Breast epithelium (tissue), 4 donors: ENCODE measurements at places on chromosomes 2 and 18.
A peak's percentile ranks its signal among the peaks of the same experiment; 100 is the strongest.

- DNase-seq: no peak
Observed at GRCh38 chr2:16112972-16113560, 172.7 kb downstream of the MYCN start.

GRCh38 chr2:64367444-64368232 lies 86.3 kb upstream of the LGALSL start:
- DNase-seq: no peak

GRCh38 chr2:151756820-151757219 lies 22.5 kb upstream of the NEB start:
- DNase-seq: no peak

DNA sequence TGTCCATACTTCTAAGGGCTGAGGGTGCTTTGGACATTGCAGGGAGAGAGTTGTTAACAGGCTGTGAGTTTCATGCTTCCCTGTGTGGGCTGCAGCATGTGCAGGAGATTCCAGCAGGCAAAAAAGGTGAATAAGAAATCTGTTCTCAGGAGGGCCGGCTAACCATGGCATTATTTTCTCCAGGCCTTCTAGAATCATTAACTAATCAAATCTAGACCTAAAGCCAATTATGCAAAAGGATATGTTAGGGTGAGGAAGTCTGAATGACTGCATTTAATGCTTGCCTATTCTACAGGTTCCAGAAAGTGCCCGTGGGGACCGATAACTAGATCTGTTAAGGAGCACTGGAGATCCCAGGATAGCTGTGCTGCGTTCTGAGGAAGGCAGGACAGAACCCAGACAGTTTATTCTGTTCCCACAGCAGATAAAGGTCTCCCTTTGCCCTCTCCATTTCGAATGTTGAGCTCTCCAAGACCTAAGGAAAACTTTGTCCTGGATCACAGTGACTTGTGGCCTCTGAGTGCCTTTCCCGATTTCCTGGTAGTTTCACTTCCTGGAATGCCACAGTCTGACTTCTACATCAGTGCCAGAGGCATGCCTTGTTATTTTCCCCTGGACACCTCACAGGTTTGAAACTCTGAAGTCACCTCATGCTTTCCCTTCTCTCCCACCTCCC lies 50.0 kb upstream of the ZFP36L2 start:
- no peak for DNase-seq

DNA sequence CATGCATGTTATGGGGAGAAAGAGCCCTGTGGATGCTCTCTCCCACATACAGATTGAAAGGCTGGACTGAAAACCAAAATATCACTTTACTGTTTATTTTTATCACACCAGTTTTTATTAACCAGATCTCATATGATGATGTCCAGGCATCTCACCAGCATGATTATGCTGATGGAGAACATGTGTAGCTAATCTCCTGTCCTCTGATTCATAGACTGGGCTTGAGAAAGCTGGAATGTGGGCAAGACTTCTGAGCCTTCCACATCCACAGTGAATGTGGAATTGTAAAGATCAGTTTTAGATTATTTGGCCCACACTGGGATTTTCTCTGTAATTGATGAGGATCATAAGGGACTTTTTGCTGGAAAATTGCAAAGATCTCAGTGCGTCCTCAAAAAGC lies 137.9 kb downstream of the ICOS start:
- no peak for DNase-seq

GRCh38 chr2:96528700-96529375 lies 7.7 kb upstream of the ARID5A start:
- DNase-seq: no peak

- DNase-seq: no peak
Observed at GRCh38 chr18:79470547-79470946, 74.8 kb downstream of the NFATC1 start.

- DNase-seq: no peak
Observed at GRCh38 chr2:145609951-145610350, 1090.0 kb upstream of the ZEB2 start.

DNA sequence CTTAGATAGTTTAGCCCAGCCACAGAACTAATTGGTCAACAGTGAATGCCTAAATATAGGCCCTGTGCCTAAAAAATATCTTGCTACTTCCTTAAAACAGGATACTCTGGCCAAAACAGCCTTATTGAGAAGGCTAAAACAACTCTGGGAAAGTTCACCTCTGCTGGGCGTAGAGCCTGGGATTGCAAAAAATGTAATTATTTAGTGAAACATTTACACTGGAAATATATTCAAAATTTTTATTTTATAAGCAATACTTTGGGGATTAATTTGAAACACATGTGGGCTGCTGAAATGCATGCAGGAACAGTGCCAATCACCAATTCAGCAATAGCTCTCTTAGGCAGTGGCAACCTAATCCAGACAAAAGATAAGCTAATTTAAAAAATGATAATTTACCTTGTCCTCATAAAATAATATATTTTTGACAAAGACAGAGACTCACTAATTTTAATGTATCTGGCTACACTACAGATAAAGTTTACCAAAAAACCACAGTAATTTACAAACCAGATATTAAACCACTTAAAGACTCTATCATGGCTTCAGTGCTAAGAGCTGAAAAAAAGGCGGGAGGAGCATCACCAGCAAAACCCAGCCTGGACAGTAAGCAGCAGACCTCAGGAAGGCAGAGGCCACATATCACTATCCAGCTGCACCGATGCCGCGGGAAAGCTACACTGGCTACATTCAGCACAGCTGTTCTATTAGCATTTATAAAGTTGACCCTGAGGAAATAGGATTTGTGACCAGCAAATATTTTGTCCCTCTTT lies 18.5 kb downstream of the TRAK2 start:
- DNase-seq: no peak

DNA sequence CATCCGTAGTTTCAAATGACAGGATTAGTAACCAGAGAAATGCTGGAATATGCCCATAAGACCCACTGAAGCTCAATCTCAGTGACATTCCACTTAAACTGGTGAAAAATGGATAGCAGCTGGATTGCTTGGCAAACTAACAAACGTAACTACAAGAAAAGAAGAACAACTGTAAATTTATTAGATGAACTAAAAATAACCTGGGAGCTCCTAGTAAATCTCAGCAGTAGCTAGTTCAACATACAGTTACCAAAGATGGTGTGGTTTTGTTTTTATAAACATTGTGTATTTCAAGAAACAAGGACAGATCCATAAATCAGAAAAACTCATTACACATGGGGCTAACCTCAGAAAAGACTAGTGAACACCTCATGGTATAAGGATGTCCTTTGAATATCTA lies 531.9 kb downstream of the XIRP2 start:
- no peak for DNase-seq

- DNase-seq: peak; percentile 14
Observed at GRCh38 chr2:30758191-30758651, 49.0 kb downstream of the CAPN13 start.

DNA sequence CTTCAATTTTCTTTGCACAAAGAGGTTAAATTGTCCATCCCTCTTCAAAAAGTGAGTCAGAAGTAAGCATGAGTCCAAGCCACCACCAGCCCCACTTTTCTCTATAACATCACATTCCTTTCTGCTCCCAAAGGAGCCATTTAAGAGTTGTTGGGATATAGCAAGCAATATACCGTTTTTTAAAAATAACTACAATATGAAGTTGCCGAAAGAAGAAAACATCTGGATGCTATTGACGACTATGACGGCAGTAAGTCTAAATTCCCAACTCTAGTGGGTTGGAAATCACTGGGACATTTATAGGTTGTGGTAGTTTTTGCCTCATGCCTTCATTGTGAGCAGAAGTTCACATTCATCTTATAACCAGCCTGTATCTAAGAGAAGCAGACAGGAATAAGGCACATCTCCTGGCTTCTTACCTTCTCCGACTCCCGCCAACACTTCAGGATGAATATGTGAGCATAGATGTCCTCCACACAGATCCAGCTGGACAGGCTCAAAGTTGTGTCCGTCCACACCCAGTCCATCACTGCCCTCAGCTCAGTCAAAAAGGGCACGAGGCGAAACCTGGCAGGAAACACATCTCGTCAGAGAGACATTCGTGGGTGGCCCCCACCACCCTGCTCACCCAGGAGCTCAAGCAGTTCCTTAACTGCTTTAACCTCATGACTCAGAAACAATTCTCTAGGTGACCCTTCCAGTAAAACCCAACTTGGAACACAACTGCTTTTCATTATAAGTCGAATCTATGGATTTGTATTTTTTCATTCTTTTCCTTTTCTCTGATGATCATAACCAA lies 163.6 kb downstream of the NAPG start:
- no peak for DNase-seq

DNA sequence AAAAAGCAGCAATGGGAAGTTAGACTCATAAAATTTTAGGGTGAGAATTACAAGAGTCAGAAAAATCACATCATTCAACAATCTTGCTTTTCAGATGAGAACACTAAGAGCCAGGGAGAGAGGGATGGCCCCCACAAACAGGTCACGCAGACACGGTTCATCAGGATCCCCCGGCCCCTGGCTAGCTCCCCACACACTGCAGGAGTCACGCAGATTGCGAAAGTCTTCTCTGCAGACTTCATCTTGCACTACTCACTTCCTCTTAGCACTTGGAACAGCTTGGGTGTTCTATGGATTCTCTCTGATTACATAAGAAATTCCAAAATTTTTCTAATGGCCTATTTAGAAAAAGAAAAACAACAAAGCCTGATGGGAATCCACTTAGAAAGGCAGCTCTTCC lies 21.6 kb upstream of the SULT1C2 start:
- no peak for DNase-seq

- no peak for DNase-seq
Observed at GRCh38 chr2:231169488-231169887, 28.9 kb upstream of the ARMC9 start.

GRCh38 chr2:67561457-67561965 lies 164.4 kb downstream of the ETAA1 start:
- DNase-seq: no peak

DNA sequence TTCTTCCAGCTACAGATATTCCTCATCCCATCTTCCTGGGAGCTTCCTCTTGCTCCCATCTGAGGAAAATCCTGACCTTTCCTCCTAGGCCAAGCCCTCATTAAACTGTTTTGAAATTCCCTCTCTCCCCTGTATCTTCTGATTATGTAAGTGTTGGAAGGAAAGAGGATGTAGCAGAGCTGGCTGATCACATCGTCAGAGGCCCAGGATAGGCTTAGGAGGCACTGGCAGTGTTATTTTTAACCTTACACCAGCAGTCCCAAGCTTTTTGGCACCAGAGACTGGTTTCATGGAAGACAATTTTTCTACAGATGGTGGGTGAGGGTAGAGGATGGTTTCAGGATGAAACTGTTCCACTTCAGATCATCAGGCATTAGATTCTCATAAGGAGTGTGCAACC lies 630.4 kb downstream of the EPHA4 start:
- no peak for DNase-seq

- no peak for DNase-seq
Observed at GRCh38 chr18:72419914-72420313, 124.2 kb downstream of the CBLN2 start.

GRCh38 chr2:227428731-227429285 lies 41.1 kb upstream of the SCYGR1 start:
- no peak for DNase-seq

- DNase-seq: no peak
Observed at GRCh38 chr2:134244587-134244986, 9.3 kb upstream of the MGAT5 start.

DNA sequence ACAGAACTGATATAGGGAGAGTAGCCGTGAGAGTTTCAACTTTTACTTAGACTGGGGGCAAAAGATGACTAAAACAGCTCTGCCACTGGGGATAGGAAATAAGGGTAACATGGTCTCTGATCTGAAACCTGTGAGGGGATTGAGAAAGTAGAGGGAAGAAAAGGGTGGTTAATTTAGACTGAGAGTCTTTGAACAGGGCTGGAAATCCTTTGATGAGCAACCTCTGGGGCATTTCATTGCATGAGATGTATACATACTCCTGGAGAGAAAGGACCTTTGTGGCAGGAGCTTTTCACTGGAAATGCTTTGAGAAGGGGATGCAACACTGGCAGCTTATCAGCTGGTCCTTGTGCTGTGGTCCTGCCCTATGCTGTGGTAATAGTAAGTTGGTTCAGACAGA lies 9.4 kb downstream of the GALNT1 start:
- DNase-seq: no peak

DNA sequence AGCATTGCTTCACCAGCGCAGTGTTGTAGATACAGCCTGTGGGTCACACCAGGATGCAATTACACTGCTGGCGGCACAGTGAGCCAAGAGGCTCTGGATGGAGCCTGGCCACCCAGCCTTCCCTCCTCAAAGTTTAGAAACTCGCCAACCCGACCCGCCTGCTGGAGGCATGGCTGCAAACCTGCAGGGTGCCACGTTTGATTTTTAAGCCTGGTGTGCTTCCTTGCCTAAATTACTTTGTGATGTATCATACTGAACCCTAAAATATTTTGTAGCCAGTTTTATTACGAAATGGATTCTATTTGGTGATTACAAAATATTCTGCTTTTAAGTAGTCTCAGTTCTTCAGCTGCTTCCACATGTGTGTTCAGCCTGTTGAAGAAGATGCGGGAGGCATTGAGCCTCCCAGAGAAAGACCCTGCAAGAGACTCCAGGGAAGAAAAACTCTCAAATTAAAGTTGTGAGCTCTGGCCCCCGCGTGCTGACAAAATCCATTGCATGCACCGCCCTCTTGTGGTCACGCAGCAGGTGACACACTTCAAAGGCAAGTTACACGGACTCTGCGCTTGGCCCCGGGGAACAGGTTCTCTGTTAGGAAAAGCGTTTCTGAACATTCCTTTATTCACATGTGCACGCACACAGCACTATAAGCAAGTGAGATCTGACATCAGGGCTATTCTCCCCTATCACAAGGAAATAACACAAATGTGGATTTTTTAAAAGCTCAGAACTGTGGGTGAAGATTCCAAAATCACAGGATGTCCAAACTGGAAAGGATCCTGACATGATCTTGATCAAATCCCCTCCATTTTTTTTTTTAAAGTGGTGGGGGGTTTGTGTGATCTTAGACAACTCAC lies 63.0 kb upstream of the TWIST2 start:
- DNase-seq: peak; percentile 56

GRCh38 chr2:206693399-206694137 lies 24.6 kb downstream of the DYTN start:
- no peak for DNase-seq

- DNase-seq: no peak
Observed at GRCh38 chr2:152241948-152242729, 66.6 kb upstream of the STAM2 start.

- no peak for DNase-seq
Observed at GRCh38 chr2:8457092-8457481, 224.8 kb upstream of the ID2 start.

GRCh38 chr2:147197754-147198483 lies 646.9 kb upstream of the ACVR2A start:
- no peak for DNase-seq

- no peak for DNase-seq
Observed at GRCh38 chr2:183089192-183089851, 10.8 kb downstream of the DUSP19 start.

DNA sequence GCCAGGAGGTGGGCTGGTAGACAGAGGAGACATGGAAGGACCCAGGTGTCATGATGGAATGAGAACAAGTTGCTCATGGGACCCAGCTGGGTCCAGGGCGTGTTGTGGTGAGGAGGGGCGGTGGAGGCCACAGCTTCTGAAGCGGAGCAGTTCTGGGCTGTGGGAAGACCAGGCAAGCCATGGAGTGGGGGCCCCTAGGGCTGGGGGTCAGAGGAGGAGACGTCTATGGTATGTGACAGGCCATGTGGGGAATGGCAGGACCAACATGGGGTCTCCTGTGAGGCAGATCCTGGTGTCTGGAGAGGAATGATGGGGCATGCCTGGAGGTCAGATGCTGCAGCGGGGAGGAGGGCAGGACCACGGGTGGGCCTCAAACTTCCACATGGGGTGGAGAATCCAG lies 16.9 kb downstream of the MYO7B start:
- DNase-seq: no peak

- DNase-seq: peak; percentile 37
Observed at GRCh38 chr2:128377071-128377910, 58.6 kb upstream of the HS6ST1 start.

- DNase-seq: no peak
Observed at GRCh38 chr2:17544256-17544655, 3.8 kb downstream of the VSNL1 start.
